ENCODE measurements at places on chromosomes 3 and 15.

DNA sequence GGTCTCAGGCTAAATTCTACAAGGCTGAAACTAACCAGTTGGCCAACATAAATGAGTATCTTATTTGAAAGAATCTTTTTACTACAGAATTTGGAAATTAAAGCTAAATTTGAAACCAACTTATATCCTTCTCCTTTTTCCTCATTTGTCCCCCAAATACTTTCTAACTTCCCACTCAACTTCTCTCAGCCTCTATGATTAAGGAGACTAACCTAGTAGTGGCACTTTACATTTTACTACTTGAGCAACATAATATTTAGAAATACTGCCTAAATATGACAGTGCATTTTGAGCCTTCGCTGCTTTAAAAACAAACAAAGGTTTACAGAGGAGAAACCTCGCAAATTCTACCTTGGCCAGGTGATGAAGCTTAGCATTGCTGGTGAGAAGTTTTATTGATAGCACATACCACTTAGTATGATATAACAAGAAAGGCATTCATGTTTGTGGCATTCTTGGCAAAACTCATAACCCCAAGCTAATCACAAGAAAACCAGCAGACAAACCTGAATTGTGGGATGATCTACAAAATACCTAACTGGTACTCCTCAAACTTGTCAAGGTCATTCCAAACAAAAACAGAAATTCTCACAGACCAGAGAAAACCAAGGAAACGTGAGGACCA is 432.1 kb upstream of the CFAP20DC start:
- DNase-seq: no peak

GRCh38 chr15:50189633-50190032 is 7.6 kb downstream of the SLC27A2 start:
- DNase-seq: no peak

DNA sequence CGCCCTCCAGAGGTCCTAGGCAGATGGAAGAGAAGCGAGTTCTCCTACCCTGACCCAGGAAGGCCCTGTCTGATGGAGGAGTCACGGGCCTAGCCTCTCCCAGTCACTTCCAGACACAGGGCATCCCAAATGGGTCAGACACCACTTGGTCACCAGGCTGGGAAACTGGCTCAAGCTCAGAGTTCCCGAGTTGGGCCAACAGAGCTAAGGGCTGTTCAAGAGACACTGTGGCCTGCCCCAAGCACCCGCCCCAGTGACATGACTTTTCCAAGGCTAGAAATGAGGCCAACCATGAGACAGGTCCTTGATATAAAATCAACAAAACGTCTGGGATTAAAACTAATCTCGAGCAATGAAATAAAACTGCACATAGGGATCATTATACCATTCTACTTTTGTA is 113.8 kb downstream of the IQSEC1 start:
- no peak for DNase-seq

GRCh38 chr3:189953551-189953950 is 167.1 kb downstream of the P3H2 start:
- DNase-seq: no peak

DNA sequence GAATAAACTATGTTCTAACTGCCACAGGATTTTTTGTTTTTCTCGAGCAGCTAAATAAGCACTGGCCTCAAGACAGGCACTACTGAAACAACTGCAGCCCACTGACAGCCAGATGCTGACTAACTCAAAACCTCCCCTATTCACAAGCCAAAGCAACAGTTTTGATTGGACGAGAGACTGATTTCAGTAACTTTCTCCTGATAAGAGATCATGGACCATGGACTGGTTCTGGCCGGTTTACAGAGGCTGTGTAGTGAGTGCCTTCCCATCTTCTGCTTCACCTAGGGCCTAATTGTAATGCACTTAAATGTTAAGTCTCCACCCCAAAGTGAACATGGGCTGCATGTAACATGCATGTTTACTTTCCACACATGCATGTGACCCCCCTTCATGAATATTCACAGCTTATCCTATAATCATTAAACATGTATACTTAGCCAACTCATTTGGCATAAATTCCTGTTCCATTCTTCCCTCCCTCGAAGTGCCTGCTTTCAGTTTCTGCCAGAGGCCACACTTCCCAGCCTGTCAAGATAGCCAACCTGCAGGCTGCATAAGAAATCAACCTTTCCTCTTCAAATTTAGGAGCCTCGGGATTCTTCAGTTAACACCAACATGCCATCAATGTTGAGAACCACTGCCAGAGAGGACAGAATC is 108.2 kb downstream of the ULK4 start:
- DNase-seq: no peak
